SHP77 treated with DMSO at 0.1 percent for 48 hours (cell line): ENCODE measurements at places on chromosomes 7 and 10.
A peak's percentile ranks its signal among the peaks of the same experiment; 100 is the strongest.

GRCh38 chr7:70573696-70574095 lies 558.2 kb upstream of the GALNT17 start:
- no peak for DNase-seq

- no peak for DNase-seq
These were observed 5.1 kb downstream of the CH25H start for GRCh38 chr10:89202033-89202425.

DNA sequence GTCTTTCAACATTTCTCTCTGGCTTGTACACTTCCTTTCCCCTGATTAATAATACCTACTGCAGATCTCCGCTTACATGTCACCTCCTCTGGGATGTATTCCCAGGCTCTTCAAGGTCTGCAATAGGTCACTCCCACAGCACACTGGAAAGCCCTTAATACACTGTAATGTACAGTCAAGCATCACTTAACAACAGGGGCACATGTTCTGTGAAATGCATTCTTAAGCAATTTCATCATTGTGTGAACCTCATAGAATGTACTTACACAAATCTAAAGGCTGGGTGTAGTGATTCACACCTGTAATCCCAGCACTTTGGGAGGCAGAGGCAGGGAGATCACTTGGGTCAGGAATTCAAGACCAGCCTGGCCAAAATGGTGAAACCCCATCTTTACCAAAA lies 1.9 kb downstream of the COX15 start:
- DNase-seq, result no peak

GRCh38 chr7:76514926-76515771 lies 4.8 kb downstream of the UPK3B start:
- DNase-seq, result no peak

DNA sequence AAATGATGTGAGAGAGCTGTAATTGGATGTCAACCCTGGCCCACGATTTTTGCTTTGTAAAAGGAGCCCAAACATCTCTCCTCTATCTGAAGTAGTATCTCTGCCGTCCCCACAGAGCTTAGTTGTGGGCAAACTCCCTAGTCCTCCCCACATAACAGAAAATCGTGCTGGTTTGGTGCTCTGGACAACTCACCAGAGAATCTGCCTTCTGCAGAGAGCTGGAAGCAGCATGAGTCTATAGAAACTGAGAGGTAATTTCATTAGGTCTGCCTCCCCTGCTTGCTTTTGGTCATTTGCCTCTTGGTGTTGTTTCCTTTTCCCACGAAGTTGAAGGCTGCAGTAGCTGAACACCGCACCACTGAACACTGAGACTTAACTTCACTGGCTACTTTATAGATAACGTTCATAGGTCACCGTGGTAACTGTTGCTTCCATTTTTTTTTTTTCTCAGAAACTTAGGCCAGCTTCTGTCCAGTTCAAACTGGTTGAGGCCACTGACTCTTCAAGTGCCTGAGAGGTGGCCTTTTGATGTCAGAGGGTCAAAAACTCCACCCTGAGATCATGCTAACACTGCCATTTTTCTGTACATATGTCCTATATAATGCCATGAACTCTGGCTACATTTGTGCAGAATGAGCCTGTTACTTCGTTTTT lies 3.3 kb upstream of the CDCA7L start:
- no peak for DNase-seq

DNA sequence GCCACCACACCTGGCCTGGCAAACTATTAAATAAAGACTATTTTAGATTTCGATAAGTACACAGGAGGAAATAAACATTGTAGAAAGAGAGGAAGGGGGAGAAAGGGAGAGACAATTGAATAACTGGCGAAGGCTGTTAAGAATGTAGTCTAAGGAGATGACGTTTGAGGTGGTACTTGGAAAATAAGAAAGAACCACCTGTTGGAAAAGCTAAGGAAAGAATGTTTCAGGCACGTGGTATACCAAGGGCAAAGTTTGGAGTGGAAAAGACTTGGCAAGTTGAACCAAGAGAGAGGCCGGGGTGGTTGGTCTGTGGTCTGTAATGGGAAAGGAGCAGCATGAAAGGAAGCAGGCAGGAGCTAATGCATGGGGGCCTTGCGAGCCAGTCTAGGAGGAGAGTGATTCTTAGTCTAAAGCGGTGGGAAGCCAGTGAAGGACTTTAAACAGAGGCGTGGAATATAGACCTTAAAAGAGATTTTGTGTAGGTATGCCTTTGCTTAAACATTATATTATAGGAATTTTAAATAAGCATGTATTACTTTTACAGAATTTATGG lies 9.4 kb downstream of the ING3 start:
- DNase-seq, result no peak

DNA sequence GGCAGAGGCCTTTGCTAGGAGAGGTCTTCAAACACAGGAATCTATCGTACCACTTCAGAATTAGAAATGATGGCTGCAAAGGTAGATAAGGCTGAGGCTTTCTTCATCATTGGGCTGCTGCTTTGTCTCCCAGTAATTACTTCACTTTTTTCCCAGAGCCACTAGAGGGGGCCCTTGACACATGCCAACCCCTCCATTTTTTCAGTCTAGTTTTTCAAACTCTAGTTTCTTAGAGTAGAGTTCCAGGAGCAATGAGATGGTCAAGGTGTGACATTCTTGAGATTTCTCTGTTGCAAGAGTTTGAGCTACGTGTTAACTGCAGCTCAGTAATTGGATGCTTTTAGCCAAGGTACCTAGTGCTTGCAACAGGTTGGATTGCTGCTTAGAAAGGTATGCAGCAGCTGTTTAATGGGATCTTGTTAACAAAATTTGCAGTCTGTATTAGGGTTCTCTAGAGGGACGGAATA lies 33.8 kb upstream of the RBM20 start:
- DNase-seq, result peak; percentile 50
